Diencephalon (tissue), 1 donor: ENCODE measurements at places on chromosomes 3 and 15. TPM values are rescaled to one million over a fixed set of nuclear protein-coding genes. Genes with fewer than 3 reads are reported as not detected.

TADA3 gene
- 39.2 TPM for total RNA-seq

SLC2A2 gene
- total RNA-seq = not detected

GXYLT2 gene
- total RNA-seq = 6.0 TPM

CHRM5 gene
- 10.6 TPM for total RNA-seq

NAALADL2 gene
- total RNA-seq = 20.3 TPM

KY gene
- 1.6 TPM for total RNA-seq

PLCH1 gene
- 30.9 TPM for total RNA-seq

IGDCC3 gene
- 6.7 TPM for total RNA-seq

MGLL gene
- 43.4 TPM for total RNA-seq

RTP4 gene
- total RNA-seq = 0.23 TPM

NEK10 gene
- 58.8 TPM for total RNA-seq

RPP25 gene
- 8.1 TPM for total RNA-seq
